ENCODE measurements at places on chromosomes 12 and 14.
A peak's percentile ranks its signal among the peaks of the same experiment; 100 is the strongest.

- no peak for DNase-seq
These were observed 120.7 kb downstream of the PTPRO start for GRCh38 chr12:15443050-15443449.

- no peak for DNase-seq
These were observed 38.4 kb upstream of the CCT2 start for GRCh38 chr12:69546693-69547438.

DNA sequence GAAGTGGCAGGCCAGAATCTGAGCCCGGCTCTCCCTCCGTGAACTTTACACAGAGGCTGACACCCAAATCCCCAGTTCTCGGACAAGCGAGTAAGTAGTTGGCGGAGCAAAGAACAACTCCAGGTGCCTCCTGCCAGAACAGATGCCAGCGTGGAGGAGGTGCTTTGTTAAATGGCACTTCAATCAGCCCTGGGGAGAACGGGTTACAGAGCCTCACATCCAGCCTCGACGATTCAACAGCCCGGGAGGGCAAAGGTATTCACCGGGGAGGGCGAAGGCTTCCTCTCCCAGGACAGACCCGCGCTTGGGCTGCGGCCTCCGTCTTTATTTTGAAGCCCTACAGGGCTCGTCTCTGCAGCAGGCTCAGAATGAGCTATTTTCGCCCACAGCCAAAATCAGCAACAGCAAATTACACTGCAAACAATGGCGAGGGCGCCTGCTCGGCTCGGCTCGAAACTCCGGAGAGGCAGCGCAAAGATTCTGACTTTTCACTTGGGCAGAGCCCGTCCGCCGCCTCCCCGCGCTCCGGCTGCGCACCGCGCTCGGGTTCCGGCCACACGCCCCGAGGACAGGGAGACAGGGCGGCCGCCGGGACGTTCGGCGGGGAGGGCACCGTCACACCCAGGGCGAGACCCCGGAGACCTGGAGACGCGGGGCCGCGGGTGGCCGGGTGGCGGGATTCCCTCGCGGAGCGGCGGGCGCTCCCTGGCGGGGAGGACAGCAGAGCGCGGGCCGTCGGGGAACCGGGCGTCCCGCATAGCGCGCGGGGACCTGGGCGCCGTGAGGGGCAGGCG is 811 bp downstream of the TMCC3 start:
- no peak for DNase-seq

DNA sequence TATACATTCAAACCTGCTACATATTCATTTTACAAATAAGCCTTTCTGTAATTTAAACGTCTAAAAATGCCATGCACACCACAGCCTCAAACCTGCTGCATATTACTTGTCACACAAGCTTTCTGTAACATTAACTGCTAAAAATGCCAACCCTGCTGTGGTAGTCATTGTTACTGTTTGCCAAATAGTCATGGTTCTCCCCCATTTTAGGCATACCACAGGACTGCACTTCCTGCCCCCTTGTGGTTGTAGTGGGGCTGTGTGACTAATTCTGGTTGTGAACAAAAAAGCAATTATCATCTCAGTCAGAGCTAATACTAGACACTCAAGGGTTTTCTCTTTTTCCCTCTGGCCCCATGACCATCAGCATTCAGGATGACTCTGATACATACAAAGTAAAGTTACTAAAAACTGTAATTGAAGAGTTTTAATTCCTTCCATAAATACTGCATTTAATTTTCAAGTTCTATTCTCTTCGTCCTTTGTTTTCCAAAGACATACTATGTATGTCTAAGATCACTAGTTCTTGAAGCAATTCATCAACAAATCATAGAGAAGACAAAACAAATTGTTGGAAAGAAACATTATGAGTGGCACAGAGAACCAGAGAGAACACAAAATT is 5.7 kb upstream of the SLC35F4 start:
- peak; percentile 45 for DNase-seq

GRCh38 chr12:40819436-40820108 is 127.3 kb downstream of the CNTN1 start:
- no peak for DNase-seq

GRCh38 chr14:23252420-23253333 is 14.9 kb downstream of the RNF212B start:
- DNase-seq: no peak

- DNase-seq: no peak
These were observed 314.3 kb upstream of the RTL1 start for GRCh38 chr14:101217616-101218371.

- no peak for DNase-seq
These were observed 24.2 kb upstream of the RNASE3 start for GRCh38 chr14:20866963-20867362.

GRCh38 chr12:13599176-13599575 is 382.2 kb downstream of the GRIN2B start:
- DNase-seq: no peak

GRCh38 chr14:104821229-104821945 is 20.5 kb downstream of the ZBTB42 start:
- no peak for DNase-seq

GRCh38 chr14:62692490-62693106 is 352.7 kb downstream of the KCNH5 start:
- DNase-seq: no peak

DNA sequence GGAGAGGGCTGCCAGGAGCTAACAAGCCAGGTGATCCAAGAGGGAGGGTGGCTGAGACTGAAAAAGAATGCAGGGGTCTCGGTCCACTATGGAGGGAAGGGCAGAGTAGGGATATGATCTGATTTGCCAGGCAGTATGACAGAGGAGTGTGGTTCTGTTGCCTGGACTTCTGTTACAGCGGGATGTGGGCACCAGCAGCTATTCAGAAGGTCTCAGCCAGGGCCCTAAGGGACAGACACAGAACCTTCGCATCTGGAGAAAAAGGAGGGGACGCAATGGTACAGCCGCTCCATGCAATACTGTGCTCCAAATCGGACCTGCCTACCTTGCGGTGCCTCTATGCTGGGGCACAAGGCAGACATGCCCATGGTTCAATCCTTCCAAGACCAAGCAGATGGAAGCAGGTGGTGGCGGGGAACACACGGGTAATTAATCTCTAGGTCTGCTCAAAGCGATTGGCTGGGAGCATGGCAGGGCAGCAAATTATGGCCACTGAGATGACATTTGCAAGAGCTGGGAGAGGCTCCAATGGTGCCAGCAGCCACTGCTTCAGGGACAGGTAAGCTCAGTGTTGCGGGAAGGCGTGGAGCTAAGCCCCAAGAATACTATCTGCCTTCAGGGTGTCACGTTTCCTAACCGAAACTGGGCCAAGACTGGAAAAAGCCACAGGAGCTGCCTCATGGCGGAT is 185.5 kb downstream of the FOXN3 start:
- DNase-seq: no peak

DNA sequence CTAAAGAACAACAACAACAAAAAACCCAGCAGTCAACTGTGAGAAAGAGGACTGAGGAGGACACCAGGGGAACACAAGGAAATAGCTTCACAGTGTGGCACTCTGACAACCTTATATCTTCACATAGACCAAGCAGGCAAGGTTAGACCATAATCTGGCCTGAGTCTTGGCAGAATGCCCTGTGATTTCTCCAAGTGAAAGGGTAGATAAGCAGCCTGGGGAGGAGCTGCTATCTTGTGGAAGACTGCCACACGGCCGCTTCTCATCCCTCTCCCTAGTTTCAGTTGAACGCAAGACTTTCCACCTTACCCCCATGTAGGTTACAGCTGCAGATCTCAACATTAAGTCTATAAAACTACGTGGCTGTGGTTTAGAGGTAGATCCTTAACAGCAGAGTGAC is 3.7 kb downstream of the SLC25A21 start:
- DNase-seq: no peak

DNA sequence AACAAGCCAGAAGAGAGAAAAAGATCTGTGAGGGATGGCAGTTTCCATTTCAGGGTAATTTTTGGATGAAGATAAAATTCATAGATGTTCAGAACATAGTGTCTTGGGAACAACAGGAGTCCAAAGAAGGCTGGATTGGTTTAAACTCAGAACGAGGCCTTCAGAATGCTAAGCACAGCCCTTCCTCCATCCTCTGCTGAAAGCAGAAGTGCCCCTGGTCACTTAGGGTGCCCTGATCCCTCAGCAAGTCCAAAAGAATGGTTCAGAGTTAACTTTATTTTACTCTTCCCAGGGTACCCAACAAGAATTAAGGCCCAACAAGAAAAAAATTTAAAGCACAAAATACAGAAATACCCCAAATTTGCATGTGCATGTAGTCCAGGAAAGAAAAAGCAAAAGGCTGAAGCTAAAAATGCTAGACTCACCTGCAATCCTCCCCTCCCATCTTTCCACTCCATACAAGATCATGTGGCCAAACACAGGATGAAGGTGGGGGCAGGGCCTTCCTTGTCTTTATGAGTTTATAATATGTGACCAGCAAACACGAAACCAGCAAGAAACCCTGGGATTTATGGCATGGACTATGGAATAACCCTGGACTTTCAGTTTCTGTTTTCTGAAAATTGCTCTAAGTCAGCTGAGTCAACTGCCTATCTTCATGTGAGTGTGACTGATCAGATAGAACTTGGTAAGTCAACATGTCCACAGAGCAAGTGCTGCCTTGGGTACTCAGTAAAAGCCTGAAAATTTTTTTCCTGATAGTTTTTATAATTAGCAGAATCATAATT is 21.2 kb downstream of the MAX start:
- DNase-seq: no peak

DNA sequence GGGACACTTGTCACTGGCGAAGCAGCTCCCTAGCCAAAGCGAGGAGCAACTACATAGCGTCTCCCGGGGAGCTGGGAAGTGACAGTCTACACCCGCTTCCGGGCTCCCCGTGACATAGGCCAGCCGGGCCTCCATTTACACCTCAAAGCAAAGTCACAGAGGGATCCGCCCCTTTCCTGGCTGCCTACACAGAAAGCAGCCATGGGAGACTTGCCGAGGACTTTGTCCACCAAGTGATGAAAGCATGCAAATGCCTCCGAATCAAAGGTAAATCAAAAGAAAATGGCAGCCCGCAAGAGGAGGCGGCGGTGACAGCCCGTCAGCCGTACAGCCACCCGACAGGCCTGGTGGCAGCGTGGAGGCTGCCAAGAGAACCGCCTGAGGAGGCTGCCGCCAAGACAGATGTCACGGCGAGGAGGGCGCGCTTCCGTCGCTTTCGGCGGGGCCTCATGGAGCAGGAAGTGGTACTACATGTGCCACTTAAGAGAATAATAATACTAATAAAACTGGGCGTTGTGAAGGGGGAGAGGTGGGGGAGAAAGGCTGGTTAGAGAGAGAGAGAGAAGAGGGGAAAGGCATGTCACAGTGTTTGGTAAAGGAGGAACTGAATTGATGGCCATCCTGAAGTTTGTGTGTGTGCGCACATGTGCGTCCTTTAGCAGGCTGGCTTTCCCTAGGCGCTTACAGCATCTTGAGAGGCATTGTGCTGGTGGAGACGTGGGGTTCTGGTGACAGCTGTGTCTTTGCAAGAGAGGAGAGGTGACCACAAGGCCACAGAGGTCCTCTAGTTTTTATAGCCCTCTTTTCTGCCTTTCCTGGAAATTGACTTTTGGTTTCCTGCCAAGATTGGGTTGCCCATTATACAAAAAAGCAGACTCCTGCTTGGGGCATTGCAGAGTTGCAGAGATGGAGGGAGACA is 661.7 kb downstream of the VRK1 start:
- no peak for DNase-seq

- peak; percentile 71 for DNase-seq
These were observed 678 bp downstream of the RPS6KA5 start for GRCh38 chr14:91059576-91060350.

- DNase-seq: no peak
These were observed 272.6 kb downstream of the FOXG1 start for GRCh38 chr14:29039171-29039570.

GRCh38 chr12:54390668-54391551 is 6.4 kb upstream of the ZNF385A start:
- DNase-seq: peak; percentile 74

- no peak for DNase-seq
These were observed 79.1 kb downstream of the KCNK13 start for GRCh38 chr14:90140956-90141316.

DNA sequence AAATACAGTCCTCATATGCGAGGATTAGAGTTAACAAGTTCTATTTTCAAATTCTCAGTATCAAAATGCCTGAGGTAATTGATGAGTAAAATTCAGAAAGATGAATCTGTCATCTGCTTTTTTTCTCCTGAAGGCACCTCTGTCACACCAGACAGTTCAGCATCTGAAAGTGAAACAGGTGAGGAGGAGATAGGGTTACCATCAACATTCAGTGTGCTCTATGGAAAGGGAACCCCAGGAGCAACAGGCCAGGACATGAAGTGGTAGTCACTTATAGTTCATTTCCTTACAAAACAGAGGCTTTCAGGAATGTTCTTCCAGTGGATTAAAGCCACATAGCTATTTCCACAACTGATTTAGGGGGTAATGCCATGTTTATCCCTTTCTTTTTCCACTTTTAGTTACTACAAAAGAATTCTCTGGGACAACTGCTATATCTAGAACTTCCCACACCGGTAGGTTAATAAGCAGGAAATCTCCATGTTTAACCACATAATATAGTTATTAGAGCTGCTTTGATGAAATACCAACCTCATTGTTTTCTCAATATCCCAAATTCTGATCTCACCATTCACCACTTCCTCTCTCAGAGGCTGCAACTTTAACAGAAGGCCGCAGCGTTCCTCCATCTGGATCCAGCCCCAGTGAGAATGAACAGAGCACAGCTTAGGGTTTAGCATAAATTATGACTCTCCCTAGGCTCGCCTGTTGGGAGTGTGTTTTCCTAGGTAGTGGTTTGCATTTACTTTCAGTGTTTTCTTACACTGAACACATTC is 177.0 kb upstream of the CNTN1 start:
- no peak for DNase-seq

DNA sequence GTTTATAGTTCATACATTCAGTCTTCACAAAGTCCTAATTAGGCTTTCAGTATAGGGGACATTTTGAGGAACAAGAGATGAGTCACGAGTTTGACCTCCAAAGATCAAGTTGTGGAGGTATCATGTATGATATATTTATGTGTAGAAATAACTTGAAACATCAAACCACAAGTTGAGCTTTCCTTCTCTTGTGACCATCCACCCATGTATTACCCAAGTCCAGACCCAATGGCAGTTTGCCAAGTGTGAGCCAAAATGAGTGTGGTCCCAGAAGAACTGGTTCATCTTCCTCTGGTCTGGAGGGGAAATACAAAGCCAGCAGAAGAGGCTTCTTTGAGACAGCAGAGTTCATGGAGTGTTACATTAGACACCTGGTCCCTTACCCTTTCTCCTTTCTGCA is 104.9 kb downstream of the ATP23 start:
- no peak for DNase-seq

- no peak for DNase-seq
These were observed 4.6 kb downstream of the SIX1 start for GRCh38 chr14:60644666-60645065.

- no peak for DNase-seq
These were observed 319.7 kb upstream of the LRIG3 start for GRCh38 chr12:59240048-59240447.

Measured in NCI-H1930 (cell line).